ENCODE measurements at places on chromosomes 5 and 9.

DNA sequence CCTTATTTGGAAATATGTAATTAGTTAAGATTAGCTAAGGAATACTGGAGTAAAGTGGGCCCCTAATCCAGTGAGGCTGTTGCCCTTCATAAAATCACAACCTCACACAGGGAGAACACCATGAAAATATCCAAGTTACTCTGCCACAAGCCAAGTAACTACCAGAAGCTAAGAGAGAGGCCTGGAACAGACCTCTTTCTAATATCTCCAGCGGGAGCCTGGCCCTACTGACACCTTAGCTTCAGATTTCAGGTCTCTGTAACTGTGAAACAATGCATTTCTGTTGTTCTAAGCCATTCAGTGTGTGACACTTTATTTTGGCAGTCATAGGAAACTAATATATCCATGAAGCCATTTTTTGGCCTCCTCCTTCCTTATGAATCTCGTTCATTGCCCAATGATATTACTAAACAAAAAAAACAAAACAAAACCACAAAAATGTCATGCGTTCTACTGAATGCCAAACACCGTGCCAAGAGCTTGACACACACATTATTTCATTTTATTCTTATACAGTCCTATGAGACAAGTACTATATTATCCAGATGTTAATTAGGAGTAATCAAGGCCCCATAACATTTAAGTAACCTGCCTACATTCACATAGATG, 699.0 kb downstream of the MAT2B start:
- DNase-seq, result no peak

GRCh38 chr5:174903172-174903732, 178.9 kb downstream of the MSX2 start:
- DNase-seq, result no peak

DNA sequence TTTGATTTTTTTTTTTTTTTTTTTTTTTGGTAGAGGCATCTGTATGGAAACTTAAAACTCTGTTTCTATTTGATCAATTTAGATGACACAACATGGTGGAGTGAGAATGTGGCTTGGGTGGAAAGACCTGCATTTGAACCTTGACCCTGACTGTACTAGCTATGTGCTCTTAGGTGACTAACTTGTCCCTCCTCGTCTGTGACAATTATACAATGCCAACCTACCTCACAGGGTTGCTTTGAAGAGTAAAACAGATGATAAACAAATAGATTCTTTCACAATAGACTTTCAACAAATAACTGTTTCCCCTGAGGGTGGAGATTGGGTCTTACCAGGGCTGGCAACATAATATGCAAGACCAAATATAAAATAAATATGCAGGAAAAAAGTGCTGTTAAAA, 109.3 kb downstream of the CRB2 start:
- peak; percentile 65 for DNase-seq

GRCh38 chr5:31630931-31631330, 8.0 kb upstream of the PDZD2 start:
- DNase-seq, result no peak

DNA sequence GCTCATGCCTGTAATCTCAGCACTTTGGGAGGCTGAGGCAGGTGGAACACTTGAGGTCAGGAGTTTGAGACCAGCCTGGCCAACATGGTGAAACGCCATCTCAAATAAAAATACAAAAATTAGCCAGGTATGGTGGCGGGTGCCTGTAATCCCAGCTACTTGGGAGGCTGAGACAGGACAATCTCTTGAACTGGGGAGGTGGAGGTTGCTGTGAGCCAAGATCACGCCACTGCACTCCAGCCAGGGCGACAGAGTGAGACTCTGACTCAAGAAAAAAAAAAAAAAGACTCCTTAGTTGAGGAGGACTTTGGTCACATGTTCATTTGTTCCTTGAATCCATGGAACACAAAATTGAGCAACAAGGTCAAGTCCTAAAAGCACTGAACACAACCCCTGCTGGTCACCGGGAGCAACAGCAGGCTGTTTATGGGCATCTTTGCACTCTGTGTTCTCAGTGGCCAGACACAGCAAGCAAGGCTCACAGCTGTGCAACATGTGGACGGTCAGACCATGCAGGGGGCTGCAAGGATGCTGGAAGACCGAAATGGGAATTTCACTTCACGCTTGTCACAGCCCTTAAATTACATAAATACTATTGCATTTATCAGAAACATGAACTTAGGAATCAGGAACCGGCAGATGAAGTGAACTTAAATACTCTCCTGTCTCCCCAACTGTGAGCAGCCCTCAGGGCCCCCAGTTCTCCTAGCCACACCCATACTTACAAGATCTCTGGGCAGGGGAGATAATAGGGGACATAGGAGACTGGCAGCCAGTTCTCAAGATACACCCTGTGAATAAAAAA, 2.8 kb downstream of the GBGT1 start:
- no peak for DNase-seq

GRCh38 chr5:148403344-148403743, 19.6 kb downstream of the FBXO38 start:
- no peak for DNase-seq

DNA sequence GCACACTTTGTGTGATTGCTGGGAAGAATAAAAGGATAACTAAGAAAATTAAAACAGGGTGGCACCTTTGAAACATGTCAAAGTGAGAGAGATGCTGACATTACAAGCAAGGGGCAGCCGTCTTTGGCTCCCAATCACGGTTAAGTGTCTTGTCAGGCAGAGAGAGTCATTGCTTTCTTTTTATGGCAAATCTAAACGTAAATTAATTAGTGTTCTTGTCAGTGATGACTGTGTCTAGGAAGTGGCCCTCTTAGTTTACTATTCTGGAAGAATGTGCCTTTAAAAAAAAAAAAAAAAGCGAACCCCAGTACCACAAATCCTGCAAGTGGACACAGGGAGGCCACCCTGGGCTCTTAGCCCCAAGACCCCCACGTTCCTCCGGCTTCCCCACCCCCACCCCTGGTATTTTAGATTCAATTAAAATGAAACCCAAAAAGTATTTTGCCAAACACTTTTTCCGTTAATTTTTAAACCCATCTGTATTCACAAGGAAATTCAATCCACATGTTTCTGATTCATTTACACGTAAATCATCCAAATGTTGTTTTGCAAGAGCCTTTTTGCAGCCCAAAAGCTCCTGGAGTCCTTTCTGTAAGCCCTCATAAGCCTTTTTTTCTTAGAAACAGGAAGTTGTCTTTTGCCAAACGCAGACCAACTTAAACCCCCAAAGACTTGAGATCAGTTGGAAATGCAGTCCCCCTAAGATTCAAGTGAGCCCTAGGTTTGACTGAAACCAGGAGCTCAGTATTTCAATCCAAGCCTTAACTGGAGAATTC, 399.3 kb downstream of the EBF1 start:
- no peak for DNase-seq

DNA sequence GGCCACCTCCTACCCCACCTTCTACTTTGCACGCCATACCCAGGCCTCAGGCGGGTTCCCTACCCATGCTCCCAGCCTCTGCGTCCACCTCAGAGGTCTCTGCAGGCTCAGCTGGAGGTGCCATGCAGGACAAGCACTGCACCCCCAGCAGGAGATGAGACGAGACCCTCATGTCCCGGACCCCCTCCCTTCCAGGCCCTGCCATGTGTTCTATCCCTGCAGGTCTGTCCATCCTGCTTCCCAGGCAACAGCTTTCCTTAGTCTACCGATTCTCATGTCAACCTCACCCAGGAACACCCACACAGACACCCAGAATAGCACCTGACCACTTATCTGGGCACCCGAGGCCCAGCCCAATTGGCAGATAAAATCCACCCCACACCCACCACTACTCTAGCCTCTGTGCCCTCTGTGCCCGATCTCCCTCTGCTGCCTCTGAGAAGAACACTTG, 52.1 kb downstream of the SEMA4D start:
- no peak for DNase-seq

DNA sequence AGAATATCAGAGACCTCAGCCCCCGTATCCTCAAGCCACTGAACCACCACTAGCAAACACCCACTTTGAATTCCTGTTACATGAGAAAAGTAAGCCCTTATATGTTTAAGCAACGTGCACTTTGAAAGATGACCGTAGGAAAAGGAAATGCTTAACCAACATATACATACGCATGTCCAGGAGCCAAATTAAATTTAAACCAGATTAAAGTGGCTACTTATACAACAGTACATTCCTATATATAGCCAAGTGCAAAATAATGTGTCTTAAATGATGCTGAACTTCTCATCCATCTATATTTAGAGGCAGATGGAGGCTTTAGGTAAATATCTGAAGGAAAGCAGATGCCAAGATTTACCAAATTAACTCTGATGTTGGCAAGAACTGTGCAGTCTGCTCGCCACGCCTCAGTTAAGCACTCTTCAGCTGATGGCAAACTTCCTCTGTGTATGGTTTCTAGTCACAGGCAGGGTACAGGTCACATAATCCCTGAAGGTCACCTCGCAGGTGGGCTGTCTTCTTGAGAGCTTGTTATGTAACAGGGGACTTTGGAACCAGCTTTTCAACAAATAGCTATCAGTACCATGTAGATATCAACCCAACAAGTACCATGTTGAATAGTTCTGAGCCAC, 8.6 kb downstream of the GCNT4 start:
- no peak for DNase-seq

GRCh38 chr5:103127292-103127817, 7.3 kb downstream of the PPIP5K2 start:
- DNase-seq, result no peak

DNA sequence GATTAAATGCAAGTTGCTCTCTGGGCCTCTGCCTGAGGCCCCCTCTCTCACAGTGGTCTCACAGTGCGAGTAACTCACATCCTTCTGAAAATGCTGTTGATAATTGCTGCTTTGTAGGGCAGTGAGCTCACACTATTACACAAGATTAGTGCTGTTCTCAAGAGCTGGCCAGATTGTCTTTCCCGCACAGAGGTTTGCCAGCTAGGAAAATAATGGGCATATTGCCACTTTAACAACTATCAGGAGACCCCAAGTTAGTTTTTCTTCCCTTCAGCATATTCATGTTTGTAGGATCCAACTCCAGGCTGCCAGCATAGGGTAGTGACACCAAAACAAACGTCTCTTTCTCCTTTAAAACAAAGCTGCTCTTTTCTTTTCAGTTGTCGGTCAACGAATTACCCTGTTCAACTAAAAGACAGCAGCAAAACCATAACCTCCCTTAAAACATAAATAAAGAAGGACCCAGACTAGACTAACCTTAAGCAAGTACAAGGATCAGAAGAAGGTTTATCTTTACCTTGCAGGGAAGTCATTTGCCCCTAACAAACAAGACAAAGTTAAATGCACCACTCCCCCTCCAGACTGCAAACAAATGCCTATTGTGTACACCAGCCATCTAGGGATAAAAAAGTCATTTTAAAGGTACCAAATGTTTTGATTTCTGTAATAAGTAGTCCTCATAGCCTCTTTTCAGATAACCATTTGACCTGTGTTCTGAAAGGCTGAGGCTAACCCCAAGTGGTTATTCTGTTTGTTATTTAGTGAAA, 91.4 kb downstream of the VCAN start:
- no peak for DNase-seq

DNA sequence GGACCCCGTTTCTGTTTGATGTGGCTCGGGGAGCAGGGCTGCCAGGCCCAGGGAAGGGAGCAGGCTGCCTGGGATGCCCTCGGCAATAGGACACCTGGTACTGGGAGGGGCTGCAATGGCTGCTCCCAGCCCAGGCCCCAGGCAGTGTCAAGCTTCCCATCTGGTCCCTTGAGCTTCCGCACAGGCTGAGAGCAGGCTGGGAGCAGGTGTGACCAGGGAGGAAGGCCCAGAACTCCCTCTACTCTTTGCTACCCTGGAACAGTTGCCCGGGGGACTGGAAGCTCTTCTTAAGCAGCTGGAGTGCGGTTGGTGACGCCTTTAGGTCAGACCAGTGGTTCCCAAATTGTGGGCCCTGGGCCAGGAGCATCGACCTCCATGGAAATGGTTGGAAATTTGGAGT, 186.9 kb downstream of the GADD45G start:
- DNase-seq, result peak; percentile 38

GRCh38 chr9:25954209-25954608, 276.0 kb upstream of the TUSC1 start:
- DNase-seq, result no peak

GRCh38 chr5:5432020-5432707, 9.7 kb downstream of the ICE1 start:
- no peak for DNase-seq

DNA sequence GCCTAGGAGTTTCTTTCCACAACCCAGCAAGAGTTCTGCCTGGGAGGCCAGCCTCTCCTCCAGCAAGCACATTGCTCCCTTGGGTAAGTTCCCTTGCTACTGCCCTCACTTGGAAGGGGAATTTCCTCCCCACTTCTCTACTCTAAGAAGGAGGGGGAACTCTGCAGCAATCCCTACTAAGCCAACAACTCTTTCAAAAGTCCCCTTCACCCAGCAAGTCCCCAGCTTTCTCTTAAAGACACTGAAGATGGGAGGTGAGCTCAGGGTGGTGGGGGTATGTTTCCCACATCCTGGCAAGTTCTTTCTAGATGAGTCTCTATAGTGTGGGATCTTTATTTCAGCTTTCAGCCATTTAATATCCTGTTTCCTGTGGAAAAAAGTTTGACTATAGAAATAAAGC, 49.0 kb downstream of the PDE8B start:
- no peak for DNase-seq

DNA sequence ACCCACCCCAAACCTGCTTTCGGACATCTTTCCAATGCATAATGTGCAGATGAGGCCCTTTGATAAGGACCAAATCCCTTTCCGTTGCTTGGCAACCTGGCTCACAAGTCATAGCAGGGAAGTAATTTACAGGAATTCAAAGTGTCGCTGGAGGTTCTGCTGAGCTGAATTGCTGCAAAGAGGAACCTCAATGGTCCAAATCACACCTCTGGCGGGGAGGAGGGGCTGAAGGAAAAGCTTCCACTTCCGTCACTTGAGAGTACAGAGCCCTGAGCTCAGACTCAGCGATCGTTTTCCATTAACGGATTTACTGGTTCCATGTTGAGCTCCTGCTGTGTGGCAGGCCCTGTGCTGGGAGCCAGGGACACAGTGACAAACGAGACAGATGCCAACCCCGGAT, 99.3 kb downstream of the KCNIP1 start:
- no peak for DNase-seq

- no peak for DNase-seq
These were observed 396.8 kb upstream of the NMUR2 start for GRCh38 chr5:152801886-152802285.

DNA sequence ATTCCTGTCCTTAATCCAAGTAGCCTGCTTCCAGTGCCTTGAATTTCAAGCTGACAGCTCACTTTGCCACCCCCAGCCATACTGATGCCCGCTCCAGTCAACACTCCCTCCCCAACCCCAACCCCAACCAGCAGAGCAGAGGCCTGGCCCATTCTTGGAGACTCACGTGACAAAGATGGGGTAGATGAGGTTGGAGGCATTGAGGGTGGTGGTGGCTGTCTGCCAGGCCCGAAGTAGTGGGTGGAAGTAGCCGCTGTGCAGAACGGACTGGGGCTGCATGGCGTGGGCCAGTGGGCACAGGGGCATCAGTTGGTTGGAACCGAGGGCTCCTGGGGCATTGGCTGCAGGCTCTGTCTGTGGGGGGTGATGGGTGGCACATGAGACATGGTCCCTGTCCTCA, 7.8 kb downstream of the ALAD start:
- DNase-seq, result no peak

DNA sequence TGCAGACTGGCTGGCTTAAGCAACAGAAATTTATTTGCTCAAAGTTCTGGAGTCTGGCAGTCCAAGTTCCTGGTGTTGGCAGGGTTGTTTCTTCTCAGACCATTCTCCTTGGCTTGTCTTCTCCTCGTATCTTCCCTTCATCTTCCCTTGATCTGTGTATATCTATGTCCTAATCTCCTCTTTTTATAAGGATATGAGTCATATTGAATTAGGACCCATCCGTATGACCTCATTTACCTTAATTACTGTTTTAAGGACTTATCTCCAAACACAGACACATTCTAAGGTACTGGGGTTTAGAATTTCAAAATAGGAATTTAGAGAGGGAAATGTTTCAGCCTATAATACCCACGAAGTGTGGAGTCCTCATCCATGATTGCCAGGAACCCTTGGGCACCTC, 13.1 kb upstream of the LPAR1 start:
- DNase-seq, result no peak
